Forelimb muscle (tissue), 1 donor: ENCODE measurements at places on chromosomes 1 and 21. TPM values are rescaled to one million over a fixed set of nuclear protein-coding genes. Genes with fewer than 3 reads are reported as not detected.

The MIXL1 gene
- 0.44 TPM for polyA plus RNA-seq

The OR14A2 gene
- not detected for polyA plus RNA-seq

The SLC5A9 gene
- polyA plus RNA-seq, result 2.0 TPM

The SPRR3 gene
- polyA plus RNA-seq, result not detected

The METTL25B gene
- 20.7 TPM for polyA plus RNA-seq

The CACNA1S gene
- polyA plus RNA-seq, result 56.1 TPM

The AGO4 gene
- polyA plus RNA-seq, result 13.2 TPM

The KRTAP20-4 gene
- polyA plus RNA-seq, result not detected

The KCNE1 gene
- polyA plus RNA-seq, result 0.54 TPM

The SLC35F3 gene
- polyA plus RNA-seq, result 0.53 TPM

The DARS2 gene
- polyA plus RNA-seq, result 12.7 TPM

The LCA5L gene
- polyA plus RNA-seq, result 1.3 TPM

The CD1E gene
- polyA plus RNA-seq, result 0.35 TPM

The GIPC2 gene
- polyA plus RNA-seq, result 0.78 TPM

- DNase-seq, result no peak
Measured at GRCh38 chr1:14110040-14110439, 410.1 kb downstream of the PRDM2 start.

DNA sequence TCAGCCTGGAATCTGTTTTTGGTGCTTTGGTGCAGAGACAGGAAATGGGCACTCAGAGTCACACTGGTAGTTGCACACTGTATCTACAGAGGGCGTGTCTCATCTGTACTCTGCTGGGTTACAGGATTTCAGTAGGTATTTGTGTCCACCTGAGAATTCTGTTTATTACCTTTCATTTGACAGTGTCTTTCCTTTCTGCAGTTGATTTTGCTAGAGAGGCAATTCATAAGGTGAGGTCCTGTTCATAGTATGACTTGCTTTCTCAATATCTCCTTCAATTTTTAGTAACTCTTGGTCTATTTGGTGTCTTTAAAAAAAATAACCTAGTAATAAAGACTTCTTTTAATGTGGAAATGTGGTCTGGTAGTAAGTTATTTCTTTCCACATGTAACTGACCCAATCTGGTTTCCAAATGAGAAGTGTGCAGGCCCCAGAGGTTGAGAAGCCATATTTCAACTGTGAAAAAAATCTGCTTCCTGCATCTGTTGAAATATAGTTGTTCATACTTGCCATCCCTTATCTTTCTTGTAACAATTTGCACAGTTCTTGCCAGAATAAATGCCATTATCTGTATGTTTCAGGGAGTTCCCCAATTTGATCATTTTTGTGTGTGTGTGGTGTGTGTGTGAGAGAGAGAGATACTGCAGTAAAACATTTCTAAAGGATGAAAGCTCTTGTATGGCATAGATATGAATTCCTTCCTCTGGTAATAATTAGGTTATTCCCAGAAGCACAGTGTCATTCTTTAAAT is 78.4 kb upstream of the DNAJC6 start:
- DNase-seq, result no peak

DNA sequence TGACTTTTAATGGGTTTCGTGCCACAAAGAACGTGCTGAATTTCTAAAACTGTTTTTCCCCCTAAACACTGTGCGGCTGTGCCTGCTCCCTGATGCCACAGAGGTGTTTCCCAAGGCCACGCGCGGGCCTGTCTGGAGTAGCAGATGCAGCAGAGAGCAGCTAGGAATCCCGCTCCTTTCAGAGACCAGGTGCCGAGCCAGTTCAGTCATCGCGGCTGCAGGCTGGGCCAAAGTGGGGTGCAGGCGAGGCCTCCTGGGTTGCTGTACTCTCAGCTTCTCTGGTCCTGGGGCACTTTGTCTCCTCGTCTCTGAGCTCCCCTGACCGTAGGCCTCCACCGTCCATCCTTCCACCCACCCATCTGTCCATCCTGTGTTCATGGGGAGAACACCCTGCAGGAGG is 17.4 kb upstream of the DIP2A start:
- no peak for DNase-seq

- peak; percentile 67 for DNase-seq
Measured at GRCh38 chr1:186618401-186619170, 61.6 kb downstream of the PTGS2 start.

DNA sequence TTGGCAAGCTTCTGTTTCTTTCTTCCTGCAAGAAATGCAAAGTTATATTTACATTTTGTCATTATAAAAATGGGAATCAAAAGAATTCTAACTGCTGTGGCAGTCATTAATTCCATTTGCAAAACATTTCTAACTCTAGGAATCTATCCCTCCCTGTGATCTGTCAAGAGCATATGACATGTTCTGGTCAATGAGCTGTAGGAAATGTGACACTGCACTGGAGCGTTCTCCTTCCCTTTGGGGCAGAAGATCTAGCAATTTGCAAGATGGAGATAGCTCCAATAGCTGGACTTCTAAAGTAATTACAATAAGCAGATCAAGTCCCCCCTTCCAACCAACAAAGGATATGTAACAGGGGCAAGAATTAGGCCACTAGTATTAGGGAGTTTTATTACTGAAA is 6.3 kb downstream of the TOMM20 start:
- no peak for DNase-seq

GRCh38 chr1:78141531-78142231 is 95.9 kb downstream of the GIPC2 start:
- no peak for DNase-seq

GRCh38 chr1:155002464-155003226 is at the start of gene ZBTB7B:
Gene ZBTB7B, plus strand, starts transcription at chr1:155002802. Its CDS starts 11,859 bp downstream, at chr1:155014661.
- DNase-seq, result no peak

- DNase-seq, result no peak
Measured at GRCh38 chr1:65109487-65109886, 38.5 kb upstream of the AK4 start.

- DNase-seq, result no peak
Measured at GRCh38 chr1:194069168-194069830, 882.9 kb upstream of the B3GALT2 start.

DNA sequence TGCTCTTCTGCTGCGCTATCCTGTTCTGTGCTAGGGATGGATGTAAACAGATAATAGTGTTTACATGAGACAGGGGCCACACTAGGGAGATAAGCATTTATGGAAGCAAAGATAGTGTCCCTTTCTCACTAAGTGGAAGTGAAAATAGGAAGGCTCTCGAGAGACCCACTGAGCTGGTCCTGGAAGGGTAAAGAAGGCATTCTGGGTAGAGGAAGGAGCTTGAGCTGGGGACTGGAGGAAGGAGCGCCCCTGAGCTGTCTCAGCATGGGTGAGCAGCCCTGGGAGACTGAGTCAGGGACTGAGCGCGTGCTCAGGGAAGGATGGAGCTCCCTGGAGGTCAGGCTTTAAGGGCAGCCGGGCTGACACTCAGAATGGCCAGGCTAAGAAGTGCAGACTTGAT is 93.3 kb downstream of the IGSF21 start:
- DNase-seq, result no peak

GRCh38 chr21:29817450-29817849 is 122.3 kb downstream of the GRIK1 start:
- no peak for DNase-seq

- DNase-seq, result no peak
Measured at GRCh38 chr21:35046263-35046624, 2.9 kb downstream of the RUNX1 start.

DNA sequence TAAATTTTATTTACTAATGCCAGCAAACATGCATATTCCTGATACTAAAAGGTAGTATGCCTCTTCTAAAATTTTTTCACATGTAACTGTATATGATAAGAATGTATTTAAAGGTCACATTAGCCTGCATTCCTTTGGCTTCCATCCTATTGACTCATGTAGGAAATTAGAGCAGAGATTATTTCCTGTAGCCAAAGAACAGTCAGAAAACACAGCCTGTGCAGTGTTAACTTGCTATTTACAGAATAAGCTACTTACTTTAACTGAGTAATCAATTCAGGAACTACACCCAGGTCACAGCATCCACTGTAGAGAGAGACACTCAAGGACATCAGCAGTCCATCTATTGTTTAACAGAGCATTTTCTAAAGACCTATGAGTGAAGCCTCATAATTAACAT is 154.5 kb upstream of the ADGRL4 start:
- no peak for DNase-seq

DNA sequence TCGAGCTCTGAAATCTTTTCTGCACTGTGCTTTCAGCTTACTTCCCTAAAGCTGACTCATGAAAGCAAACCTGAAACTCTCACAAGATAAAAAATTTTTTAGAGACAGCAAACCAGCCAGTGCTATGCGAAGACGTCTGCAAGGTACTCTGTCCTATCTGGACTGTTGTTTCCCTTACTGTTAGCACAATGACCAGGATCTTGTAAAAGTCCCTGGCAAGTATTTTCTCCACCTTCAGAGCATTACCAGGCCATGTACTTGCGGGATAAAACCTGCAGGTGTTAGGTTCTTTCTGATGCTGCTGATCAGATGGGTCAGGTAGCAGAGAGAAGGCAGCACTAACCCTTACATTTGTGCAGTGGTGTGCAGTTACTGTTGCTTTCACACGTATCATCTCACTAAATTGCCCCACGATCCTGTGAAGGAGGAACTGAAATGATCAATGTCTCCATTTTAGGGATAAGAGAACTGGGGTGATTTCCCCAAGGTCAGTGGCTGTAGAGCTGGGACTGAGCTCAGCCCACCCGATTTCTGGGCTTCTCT is 56.6 kb downstream of the PLXNA2 start:
- no peak for DNase-seq

- DNase-seq, result no peak
Measured at GRCh38 chr1:101105877-101106276, 80.3 kb upstream of the DPH5 start.

DNA sequence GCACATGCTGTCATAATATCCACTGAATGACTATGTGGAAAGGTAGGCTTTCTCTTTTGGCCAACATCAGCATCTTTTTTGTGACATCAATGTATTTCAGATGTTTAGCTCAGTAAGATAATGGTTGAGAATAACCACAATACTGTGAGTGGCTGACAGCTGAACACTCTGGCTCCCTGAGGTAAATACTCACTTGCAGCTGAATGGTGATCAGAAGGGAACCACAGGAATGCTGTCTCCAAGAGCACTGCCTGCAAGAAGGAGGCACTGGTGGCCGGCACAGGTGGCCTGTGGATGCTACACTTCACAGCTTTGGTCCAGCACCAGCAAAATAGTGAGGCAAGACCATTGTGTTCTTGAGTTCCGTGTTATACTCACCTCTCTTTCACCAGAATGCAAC is 118.7 kb upstream of the PPM1J start:
- no peak for DNase-seq

GRCh38 chr1:76770979-76771378 is 96.3 kb upstream of the ST6GALNAC5 start:
- no peak for DNase-seq

DNA sequence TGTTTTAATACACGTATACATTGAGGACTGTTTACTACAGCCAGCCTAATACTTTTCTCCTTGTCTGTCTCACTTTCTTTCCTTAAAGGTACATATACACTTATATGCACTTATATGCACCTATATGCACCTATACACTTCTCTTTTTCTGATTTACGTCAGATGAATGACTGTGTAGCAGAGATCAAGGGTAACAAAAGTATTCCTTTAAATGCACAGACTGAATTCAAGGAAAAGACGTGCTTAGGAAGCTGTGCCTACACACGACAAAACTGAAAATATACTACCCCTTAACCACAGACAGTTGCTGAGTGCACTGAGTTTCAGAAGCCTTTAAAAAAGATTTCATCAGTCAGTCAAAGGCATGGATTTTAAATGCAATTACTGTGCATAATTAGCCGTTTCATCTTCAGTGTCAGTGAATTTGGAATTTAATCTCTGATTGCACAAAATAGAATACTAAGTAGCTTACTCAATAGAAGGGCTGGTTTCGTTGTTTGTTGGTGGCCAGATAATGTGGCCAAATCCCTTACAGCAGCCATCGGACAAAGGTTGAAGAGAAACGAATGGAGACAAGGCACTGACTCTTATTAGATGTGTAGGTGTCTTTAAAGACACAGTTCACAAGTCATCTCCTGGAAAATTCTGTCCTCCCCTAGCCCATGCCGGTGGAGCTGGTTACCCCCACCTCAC is 38.3 kb upstream of the TARBP1 start:
- DNase-seq, result no peak

GRCh38 chr1:94418664-94419655 is 771 bp downstream of the ABCD3 start:
- no peak for DNase-seq

DNA sequence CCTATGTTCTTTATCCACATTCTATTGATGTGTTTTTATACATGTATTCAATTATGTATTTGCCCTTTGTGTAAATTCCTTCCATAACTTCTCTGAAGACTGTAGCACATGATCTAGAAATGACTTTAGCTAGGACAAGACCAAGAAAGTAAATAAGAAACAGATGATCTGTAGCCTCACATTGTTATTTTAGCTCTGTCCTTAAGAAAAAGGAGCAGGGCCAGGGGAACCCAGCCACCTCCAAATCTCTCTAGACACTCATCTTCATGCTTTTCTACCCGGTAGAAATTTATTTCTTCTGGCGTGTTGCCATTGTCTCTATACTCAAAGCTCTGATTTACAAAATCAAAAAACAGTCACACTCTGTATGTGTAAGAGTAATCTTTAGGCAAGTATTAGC is 27.1 kb downstream of the CDC7 start:
- DNase-seq, result peak; percentile 35

GRCh38 chr1:16078925-16079656 is 5.6 kb upstream of the FAM131C start:
- DNase-seq, result peak; percentile 28

DNA sequence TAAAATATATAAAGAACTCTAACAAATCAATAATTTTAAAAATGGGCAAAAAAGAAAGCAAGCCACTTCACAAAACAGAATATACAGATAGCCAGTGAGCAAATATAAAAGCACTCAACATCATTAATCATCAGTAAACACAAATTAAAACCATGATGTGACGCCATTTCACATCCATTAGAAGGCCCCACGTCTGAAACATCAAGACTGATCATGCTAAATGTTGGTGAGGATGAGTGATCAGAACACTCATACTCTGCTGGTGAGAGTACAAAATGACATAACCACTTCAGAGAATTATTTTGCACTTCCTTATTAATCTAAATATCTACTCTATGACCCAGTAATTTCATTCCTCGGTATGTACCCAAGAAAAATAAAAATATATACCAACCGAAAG is 512.2 kb upstream of the NR5A2 start:
- no peak for DNase-seq
